Activated T-cell treated with anti-CD3 and anti-CD28 coated beads, Interleukin-2, amount 50 U/mL, for 48 hours (primary cell): ENCODE measurements at places on chromosomes 2 and 18.
A peak's percentile ranks its signal among the peaks of the same experiment; 100 is the strongest.

DNA sequence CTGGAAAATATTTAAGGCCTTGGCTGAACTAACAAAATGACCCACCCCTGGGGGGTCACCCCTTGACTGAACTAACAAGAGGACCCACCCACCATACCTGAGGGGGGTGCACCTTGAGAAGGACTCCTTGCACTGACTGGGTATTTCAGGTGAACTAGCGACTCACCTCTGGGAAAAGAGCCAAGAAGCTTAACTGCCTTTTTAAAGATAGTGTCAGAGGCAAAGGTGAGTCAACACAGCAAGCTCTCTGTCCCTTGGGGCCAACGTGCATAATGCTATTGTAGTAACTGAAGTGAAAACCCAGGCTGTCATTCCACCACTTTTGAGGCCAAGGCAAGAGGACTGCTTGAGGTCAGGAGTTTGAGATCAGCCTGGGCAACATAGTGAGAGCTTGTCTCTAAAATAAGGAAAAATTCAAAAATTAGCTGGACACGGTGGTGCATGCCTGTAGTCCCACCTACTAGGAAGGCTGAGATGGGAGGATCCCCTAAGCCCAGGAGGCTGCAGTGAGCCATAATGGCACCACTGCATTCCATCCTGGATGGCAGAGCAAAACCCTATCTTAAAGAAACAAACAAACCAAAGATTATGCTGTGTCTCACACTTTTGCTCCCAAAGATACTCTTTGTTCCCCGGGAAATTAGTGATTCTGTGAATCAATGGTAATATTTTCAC is 36.4 kb upstream of the ZCCHC2 start:
- peak; percentile 44 for DNase-seq

- DNase-seq, result no peak
These were observed 379.7 kb downstream of the PTPRM start for GRCh38 chr18:7946734-7947377.

DNA sequence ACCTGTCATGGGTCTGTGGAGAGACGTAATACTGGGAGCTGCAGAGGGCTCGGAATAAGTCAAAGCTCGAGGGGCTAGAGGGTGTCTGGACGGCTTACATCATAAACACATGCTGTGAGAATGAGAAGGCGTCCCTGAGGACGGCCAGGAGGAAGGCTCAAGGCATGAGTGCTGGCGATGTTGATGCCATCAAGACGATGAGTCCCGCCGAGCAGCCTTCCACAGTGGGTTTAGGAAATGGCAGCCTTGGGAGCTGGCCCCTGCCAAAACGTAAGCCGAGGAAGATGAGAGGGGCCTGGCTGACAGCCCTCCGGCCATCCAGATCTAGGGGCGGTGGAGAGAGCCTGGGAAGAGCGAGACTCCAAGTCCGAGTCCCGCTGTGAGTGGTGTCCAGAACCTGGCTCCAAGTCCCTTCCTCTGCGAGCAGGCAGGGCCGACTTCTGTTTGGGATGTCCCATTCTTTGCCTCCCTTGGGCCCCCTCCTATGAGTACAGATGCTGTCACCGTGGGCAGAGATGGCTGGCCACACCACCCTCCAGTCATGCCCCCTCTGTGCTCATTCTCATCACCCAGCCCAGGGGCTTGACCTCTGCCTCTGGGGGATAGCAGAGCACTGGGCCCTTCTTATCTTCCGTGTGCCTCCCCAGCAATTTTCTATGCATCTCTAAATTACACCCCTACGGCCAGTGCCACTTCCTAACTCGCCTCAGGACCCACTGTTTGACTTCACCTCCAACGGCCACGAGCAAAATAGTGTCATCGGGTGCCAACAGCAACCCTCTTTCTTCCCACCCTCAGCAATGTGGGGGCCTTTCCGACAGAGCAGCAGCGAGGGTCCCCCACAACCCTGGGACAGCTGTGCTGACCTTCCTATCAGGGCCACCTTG is 175.7 kb downstream of the FAM210A start:
- DNase-seq, result peak; percentile 13

GRCh38 chr2:18514526-18515461 is 45.7 kb downstream of the RDH14 start:
- no peak for DNase-seq

- no peak for DNase-seq
These were observed 14.7 kb upstream of the ITGB6 start for GRCh38 chr2:160214461-160215445.

GRCh38 chr2:174183076-174183475 is 65.3 kb downstream of the OLA1 start:
- DNase-seq, result no peak

- no peak for DNase-seq
These were observed 239.3 kb downstream of the PRKCE start for GRCh38 chr2:45890819-45891218.

DNA sequence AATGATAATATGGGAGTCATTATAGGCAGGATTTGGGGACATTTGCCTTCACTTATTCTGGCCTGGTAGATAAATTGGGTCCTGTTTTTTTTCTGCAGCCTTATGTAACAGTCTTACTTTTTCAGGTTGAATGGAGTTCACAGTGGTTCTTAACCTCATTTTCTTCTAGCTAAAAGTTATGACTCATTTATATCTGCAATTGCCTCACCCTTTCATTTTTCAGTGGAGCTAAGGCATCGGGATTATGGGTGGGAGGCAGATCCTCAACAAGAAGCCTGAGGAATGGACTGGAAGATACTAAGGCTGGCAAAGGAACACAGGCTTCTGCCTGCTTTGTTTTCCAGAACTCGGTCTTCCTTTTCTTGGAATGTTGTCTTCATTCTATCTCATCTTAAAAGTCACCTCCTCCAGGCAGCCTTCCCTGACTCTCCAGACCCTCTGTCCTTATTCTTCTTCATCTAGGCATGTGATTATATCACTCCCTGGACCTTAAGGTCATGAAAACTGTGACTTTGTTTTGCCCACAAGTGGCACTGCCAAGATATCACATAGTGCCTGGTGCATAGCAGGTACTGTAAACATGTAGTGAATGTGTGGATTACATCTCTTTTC is 41.0 kb upstream of the ACSL3 start:
- no peak for DNase-seq

- DNase-seq, result no peak
These were observed 42.1 kb downstream of the TET3 start for GRCh38 chr2:74026687-74027241.

GRCh38 chr2:20023688-20024087 is 11.2 kb upstream of the MATN3 start:
- no peak for DNase-seq

DNA sequence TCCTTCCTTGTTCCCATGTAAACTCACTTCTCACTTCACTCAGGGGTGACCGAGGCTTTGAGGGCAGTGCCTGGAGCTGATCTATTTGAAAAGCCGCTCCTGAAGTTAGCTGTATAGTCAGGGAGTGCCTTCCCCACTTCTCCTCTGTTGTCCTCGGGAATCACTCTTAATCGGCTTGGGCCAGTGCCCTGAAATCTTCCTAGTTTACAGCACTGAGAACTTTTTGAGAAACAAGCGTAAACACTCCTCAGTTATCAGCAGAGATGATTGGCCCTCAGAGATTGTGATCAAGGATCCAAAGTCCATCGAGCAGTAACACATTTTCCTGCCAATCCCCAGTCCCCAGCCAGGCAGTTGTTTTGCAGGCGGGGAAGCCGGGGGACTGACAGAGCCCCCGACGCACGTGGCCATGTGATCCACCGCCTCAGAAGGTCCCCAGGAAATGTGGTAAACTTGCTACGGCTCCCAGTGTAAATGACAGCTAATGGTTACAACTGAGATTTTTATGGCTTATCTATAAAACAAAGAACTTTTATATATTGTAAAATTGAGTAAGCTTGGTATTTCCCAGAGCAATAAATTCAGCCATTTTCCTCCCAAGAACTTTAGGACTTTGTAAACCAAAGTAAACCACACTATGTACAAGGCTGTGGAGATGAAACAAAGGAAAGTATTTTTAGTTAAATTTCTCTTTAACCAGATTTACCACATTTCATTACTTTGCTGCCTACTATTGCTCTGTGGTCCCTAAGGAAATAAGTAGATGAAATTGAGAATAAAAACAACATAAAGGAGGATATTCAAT is 53.5 kb downstream of the C18orf63 start:
- no peak for DNase-seq

- DNase-seq, result no peak
These were observed 149.3 kb upstream of the AQP4 start for GRCh38 chr18:27014841-27015240.

- DNase-seq, result no peak
These were observed 163.3 kb upstream of the NABP1 start for GRCh38 chr2:191514613-191515012.

- no peak for DNase-seq
These were observed 67.1 kb downstream of the ANTXR1 start for GRCh38 chr2:69080071-69080470.

GRCh38 chr2:197838036-197838435 is 33.6 kb downstream of the PLCL1 start:
- no peak for DNase-seq

GRCh38 chr2:178111743-178112142 is 494 bp upstream of the RBM45 start:
- no peak for DNase-seq

- no peak for DNase-seq
These were observed 290.2 kb upstream of the TCF4 start for GRCh38 chr18:55878224-55878623.

DNA sequence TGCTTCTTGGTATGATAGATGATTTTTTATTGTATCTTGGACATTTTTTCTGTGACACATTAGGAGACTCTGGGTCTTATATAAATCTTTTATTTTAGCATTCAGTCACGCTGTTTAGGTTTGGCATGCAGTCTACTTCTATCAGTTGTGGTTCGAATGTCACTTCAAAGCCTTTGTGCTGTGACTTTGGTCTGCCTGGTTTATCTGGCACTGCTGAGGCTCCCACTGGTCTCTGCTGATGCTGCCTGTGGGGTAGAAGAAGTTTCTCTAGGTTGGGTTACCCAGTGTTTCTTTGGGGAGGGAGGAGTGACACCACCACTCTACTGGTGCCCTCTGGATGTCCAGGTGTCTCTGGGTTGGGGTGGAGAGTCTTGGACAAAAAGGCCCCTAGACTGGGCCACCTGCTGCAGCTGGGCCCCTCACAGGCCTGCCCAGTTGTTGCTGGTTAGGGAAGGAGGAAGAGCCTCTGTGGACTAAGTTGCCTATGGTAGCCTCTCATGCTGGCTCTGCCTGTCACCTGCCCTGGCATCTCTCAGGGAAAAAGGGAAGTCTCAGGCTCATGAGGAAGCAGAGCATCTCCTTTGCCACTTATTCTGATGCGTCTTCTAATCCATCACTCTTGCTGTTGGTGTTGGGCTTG is 115.4 kb upstream of the HS6ST1 start:
- DNase-seq, result no peak

- DNase-seq, result no peak
These were observed 30.2 kb downstream of the TMEM37 start for GRCh38 chr2:119461811-119462210.
